ENCODE measurements at places on chromosomes 6 and 20.

DNA sequence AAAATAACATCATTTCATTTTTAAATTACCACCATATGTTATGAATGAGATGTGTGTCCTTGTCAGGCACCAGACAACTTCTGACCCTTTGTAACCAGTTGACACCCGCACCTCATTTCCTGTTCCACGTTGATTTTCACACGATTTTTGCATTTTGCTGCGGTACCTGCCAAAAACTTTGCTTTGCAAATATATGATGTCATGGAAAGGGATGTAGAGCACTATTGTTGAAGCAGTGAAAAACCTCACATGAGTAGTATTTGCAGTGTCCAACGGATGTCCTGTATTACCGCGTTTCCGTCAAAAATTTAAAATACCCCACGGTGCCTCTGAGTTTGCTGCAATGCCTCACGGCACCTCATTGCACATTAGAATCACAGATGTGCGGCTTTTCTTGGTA lies 115.6 kb downstream of the MTHFD1L start:
- DNase-seq: no peak

DNA sequence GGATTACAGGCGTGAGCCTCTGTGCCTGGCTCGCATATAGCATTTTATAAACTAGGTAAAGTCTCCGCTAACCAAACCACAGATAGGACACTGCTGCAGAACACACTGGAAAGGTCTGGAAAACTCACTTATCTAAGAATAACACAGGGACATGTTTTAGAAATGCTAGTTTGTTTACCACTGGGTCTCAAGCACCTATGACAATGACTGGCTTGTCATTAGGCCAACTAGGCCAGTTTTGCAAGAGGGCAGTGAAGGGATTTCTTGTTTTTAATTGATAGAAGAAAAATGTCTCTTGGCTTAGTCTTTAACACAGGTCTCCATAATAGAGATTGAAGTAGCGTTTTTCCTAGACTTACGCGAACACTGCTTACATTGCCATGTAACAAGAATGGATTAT lies 201.4 kb downstream of the TMEM242 start:
- no peak for DNase-seq

DNA sequence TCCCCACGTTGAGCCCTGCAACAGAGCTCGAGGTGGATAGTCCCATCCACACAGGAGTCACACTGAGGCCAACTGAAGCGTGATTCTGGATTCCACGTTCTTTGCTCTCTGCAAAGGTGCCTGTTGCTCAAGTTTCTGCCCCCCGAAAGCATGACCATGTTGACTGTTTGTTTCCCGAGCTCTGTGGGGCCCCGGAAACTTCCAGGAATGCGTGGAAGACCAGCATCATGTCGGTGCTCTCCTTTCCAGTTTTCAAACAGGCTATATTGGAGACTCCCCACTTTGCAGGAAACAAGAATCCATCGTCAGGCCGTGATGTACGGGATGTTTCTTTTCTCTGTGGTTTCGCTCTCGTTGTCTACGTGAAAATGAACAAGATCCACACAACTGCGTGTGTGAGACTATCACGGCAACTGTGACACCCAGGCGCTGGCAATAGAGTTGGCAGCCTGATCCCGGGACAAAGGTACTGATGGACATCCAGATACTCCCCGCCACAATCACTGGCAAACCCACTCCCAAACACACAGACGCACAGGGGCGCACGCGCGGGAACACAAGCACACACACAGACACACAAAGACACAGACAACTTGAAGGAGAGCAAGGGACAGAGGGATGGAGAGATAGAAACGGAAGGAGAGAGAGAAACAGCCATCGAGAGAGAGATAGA lies 444.6 kb upstream of the DEFB115 start:
- no peak for DNase-seq

DNA sequence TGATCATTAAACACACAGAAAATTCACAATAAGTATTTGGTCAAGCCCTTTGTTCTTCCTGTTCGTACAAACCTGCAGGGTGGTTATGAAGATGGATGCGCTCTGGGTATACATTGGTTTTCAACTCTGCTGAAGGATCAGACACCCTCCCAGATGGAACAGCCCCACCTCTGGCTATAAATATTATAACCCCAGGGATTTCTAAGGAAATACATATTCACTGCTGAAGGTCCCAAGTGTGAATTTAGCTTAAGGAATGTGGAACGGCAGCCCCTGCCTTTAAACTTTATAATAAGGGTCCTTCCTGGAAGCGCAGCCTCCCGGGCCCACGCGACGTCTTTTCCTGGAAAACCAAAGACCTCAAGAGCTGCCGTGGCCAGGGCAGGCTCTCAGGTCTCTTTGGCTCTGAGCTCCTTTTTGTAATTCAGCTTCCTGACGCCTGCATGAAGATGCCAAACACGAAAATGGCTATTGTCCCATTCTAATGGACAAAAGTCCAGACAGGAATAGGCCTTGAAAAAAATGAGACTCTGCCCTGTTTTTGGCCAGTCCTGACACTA lies 172.4 kb upstream of the SSTR4 start:
- no peak for DNase-seq

GRCh38 chr6:108589244-108589791 lies 28.6 kb downstream of the FOXO3 start:
- DNase-seq: no peak

GRCh38 chr20:23970049-23970448 lies 18.5 kb downstream of the GGTLC1 start:
- no peak for DNase-seq

GRCh38 chr6:41846666-41847237 lies 48.4 kb downstream of the USP49 start:
- DNase-seq: no peak

GRCh38 chr20:26308961-26309360 lies 612.3 kb upstream of the ZNF337 start:
- DNase-seq: no peak

- no peak for DNase-seq
These were observed 64.9 kb downstream of the LAMA4 start for GRCh38 chr6:112189494-112189893.

- DNase-seq: no peak
These were observed 433.1 kb upstream of the PLCB4 start for GRCh38 chr20:8635837-8636236.

DNA sequence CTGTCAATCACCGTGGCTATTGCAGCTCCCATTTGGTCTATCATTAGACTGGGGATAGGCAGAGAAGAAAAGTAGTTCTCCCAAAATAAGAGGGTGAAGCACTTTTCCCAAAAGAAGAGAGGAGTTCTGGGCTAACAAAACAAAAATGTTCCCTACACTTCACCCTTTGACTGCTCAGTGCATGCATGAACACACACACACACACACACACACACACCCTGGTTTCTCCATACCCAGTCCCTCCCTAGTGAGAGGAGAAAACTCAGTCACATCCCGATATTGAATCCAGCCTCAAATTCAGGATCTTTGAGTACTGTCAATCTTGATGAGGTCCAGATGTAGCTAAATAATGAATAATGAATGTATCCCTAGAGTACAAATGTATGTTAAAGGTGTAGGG lies 4.6 kb upstream of the TBPL1 start:
- no peak for DNase-seq
